ENCODE measurements at places on chromosomes 12 and 14. TPM values are rescaled to one million over a fixed set of nuclear protein-coding genes. Genes with fewer than 3 reads are reported as not detected.

CLEC6A gene
- not detected for total RNA-seq

DTX3 gene
- 3.7 TPM for total RNA-seq

LHX5 gene
- not detected for total RNA-seq

NPAS3 gene
- 1.3 TPM for total RNA-seq

BCAT1 gene
- total RNA-seq: 13.8 TPM

BDKRB2 gene
- total RNA-seq: 2.1 TPM

GYS2 gene
- 3.1 TPM for total RNA-seq

ING4 gene
- total RNA-seq: 52.9 TPM

NFE2 gene
- not detected for total RNA-seq

MRPL42 gene
- 25.3 TPM for total RNA-seq

FLVCR2 gene
- total RNA-seq: 12.2 TPM
